IMR-90 (cell line): ENCODE measurements at places on chromosomes 4 and X.

- H3K4me1 ChIP-seq: no peaks in the 10 kb centered on the region
- no peaks in the 10 kb centered on the region for H3K27me3 ChIP-seq
- no peak for DNase-seq
- H3K36me3 ChIP-seq: no peaks in the 10 kb centered on the region
- no peak overlapping the region for H3K27ac ChIP-seq
- no peak overlapping the region for H3K4me3 ChIP-seq
Measured at GRCh38 chr4:79334341-79334740, 8.5 kb upstream of the NAA11 start.

DNA sequence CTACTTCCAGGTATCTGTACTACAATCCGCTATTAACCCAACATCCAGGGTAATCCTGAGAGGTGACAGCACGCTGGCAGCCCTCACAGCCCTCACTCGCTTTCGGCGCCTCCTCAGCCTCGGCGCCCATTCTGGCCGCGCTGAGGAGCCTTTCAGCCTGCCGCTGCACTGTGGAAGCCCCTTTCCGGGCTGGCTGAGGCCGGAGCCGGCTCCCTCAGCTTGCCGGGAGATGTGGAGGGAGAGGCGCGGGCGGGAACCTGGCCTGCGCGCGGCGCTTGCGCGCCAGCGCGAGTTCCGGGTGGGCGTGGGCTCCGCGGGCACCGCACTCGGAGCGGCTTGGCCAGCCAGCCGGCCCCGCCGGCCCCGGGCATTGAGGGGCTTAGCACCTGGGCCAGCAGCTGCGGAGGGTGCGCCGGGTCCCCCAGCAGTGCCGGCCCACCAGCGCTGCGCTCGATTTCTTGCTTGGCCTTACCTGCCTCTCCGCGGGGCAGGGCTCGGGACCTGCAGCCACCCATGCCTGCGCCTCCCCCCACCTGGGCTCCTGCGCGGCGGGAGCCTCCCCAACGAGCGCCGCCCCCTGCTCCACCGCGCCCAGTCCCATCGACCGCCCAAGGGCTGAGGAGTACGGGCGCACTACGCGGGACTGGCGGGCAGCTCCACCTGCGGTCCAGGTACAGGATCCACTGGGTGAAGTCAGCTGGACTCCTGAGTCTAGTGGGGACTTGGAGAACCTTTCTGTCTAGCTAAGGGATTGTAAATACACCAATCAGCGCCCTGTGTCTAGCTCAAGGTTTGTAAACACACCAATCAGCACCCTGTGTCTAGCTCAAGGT lies 87.3 kb downstream of the PRSS12 start:
- H3K36me3 ChIP-seq: no peaks in the 10 kb centered on the region
- no peaks in the 10 kb centered on the region for H3K4me1 ChIP-seq

DNA sequence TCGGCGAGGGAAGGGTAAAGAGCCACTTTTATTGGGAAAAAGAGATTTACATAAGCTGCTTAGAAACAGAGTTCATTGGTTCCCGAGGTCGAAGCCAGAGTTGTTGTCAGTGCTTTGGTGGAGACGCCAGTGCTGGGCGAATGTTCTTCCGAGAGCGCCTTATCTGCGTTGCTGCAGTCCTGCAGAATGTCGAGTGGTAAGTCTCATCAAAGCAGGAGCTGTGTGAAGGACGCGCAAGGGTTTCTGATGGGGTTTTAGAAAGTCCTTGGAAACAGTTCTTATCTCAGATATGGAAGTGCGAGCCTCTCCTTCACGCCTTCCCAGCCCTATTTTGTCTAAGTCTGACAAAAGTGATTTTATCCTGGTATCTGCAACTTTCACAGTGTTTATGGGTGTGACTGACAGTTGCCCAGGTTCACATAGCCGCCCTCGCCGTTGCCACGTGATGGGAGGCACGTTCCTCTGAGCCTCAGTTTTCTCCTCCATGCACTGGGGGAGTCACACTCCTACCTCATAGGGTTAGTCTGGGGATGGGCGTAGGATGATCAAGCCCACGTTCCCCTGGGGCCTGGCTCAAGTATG lies 47.3 kb upstream of the NSG1 start:
- no peaks in the 10 kb centered on the region for H3K36me3 ChIP-seq
- no peaks in the 10 kb centered on the region for H3K4me1 ChIP-seq
- peaks cover 35% of the 10 kb centered on the region for H3K27me3 ChIP-seq
- peak; percentile 13 for DNase-seq

GRCh38 chr4:142120921-142121320 lies 484.5 kb downstream of the IL15 start:
- no peak for DNase-seq
- no peaks in the 10 kb centered on the region; the same call in 1 of the 2 replicates for H3K4me1 ChIP-seq
- no peak overlapping the region for H3K4me3 ChIP-seq

DNA sequence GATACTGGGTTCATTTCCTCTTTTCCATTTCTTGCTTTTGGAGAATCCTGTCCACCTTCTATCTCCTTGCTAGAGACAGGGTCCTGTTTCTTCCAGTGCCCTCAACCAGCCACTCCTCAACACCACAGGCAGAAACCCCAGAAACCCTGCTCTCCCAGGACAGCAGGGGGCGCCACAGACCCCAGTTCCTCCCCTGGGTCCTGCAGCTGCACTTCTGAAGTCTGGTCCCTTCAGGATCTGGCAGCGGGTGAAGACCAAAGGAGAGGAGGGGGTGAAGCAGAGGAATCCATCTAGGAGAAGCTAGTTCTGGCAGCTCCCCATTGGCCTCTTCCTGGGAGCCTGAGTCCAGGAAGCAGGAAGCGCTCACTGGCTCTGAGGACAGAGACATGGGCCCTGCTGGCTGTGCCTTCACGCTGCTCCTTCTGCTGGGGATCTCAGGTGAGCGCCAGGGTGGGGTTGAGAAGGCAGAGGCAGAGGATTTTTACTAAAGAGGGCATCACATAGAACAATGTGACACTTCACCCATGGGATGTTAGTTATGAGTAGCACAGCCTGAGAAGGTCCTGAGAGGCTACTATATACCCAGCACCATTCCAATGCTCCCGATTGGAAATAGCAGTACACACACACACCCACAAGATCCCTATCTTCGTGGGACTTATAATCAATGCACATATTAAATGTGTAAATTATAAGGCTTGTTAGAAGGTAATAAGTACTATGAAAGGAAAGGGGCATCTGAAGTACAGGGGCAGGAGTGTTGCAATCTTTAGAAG lies at the start of gene PRSS48:
Gene PRSS48, plus strand, starts transcription at position 375 of the 776 bp plus-strand sequence. Its CDS starts 12 bp downstream, at position 387.
- peak; percentile 32 for DNase-seq
- 0 out of 2 replicates have a peak, but pooled peaks cover 1% of the 10 kb centered on the region for H3K4me1 ChIP-seq
- no peak within 1 kb of the TSS for H3K27ac ChIP-seq
- H3K27me3 ChIP-seq: no peaks in the 10 kb centered on the region
- no peak within 1 kb of the TSS for H3K4me3 ChIP-seq
- no peaks in the 10 kb centered on the region for H3K36me3 ChIP-seq

DNA sequence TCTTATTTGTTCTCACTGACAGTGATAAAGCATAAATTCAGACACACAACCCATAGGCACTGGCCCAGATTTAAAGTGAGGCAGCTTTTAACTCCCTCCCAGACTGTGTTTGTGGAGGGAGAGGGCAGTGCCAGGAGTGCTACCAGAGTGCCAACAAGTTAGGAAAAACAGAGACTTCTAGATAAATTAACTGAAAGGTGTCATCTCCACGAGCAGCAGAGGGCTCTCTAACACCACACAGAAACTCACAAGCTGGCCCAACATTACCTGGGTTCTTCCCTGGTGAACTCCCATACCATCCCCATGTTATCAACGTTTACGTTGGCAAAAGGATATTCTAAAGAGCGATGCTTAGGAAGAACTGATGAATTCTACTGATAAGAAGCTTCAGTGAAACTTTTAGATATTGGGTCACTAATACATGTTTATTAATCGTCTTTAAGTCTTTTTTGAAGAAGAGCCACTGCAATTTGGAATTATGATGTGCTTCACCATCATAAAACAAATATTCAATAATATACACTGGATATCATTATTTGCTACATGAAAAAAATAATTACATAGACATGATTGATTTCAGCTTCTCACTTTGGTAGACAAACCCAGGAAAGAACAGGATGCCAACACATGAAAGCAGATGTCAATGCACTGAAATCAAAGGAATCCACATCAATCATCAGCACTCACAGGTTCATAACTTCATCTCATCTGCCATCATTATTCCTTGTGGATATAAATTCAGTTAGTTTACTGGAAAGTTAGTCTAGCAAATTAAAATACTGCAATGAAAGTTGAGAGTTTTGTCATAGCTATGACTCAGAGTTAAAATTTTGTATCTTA lies 121.2 kb upstream of the NAP1L5 start:
- H3K27ac ChIP-seq: no peak overlapping the region
- peaks cover 2% of the 10 kb centered on the region for H3K4me1 ChIP-seq
- no peak overlapping the region for H3K4me3 ChIP-seq
- peak; percentile 59 for DNase-seq
- no peaks in the 10 kb centered on the region for H3K36me3 ChIP-seq

DNA sequence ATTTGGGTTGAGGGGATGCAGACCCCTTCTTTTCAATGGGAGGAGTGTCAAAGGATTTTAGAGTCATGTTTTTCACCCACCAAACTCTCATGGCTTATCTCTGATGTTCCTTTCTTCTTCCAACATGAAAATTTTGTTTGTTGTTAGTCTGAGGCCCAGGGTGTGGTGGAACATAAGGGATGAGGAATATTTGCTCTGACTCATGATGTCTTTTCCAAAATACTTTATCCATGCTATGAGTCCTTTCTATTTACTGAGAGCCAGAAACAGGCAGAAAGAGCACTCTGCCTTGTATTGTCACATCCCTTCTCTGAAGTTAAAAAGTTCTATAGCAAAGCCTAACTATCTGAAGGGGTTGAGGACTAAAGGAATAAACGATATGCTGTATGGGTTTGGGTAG lies 61.6 kb upstream of the GYPA start:
- H3K27me3 ChIP-seq: no peaks in the 10 kb centered on the region
- DNase-seq: no peak
- no peaks in the 10 kb centered on the region for H3K36me3 ChIP-seq
- no peaks in the 10 kb centered on the region for H3K4me1 ChIP-seq

DNA sequence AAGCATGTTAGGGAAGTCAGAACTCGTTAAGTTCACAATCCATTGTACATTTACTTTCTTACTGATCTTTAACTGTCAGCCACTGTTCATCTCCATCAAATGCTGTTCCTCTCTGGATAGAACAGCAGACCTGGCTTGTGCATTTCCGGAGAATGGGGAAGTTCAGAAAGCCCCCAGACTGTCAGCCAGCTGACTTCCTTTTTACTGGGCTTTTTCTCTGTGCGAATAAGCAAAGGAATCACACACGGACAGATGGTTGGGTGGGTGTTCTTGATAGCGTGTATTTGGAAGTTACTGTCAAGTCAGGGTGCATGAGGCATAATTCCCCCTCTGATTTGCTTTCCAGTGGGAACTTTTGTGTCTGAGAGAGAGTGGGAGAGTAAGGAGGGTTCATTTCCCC lies 56.8 kb downstream of the TSPAN7 start:
- no peaks in the 10 kb centered on the region for H3K4me1 ChIP-seq
- peaks cover 10% of the 10 kb centered on the region for H3K27me3 ChIP-seq
- no peaks in the 10 kb centered on the region for H3K36me3 ChIP-seq
- H3K4me3 ChIP-seq: no peak overlapping the region
- DNase-seq: no peak
- no peak overlapping the region for H3K27ac ChIP-seq

GRCh38 chr4:7722766-7723387 lies 216.8 kb downstream of the AFAP1 start:
- no peak overlapping the region for H3K4me3 ChIP-seq
- peaks cover 19% of the 10 kb centered on the region for H3K27me3 ChIP-seq
- no peak for DNase-seq

GRCh38 chrX:148047200-148047599 lies 66.1 kb downstream of the FMR1NB start:
- H3K27me3 ChIP-seq: no peaks in the 10 kb centered on the region
- H3K4me3 ChIP-seq: no peak overlapping the region
- H3K27ac ChIP-seq: no peak overlapping the region
- no peaks in the 10 kb centered on the region for H3K36me3 ChIP-seq
- H3K4me1 ChIP-seq: no peaks in the 10 kb centered on the region

DNA sequence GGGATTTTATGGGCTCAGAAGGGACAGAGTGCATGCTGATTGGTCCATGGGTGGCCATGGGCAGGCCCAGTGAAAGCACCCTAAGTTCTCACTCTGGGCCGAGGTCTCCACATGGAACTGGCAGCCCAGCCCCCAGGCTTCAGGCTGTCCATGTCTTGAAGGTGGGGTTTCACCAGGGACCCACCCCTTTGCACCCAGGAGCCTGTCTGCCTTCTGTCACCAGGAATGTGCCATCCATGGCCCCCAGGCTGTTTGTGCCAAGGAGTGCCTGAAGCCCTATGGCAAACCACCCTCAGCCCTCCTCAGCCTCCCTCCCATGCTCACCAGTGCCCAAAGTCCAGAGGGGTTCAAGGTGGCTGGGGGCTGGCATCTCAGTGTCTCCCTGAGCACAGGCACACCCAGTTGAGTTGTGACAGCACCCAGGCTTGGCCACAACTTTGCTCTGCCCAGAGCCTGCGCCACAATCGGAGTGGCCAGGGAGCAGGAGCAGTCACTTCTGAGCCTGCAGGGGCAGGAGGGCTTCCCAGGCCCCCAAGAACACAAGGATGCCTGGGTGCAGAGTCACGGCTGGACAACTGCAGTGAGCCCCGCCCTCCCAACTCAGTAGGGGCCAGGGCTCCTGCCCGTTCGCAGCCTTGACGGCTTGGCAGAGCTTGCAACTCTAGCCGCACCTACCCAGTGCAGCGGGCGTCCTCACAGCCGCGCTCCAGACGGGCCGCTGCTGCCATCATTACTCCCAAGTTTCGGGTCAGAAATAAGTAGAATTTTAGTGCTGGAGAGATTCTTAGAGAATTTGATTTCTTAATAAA lies 185.3 kb upstream of the NUDT6 start:
- H3K27me3 ChIP-seq: no peaks in the 10 kb centered on the region
- no peak for DNase-seq
- no peaks in the 10 kb centered on the region for H3K36me3 ChIP-seq
- H3K4me3 ChIP-seq: no peak overlapping the region
- H3K27ac ChIP-seq: no peak overlapping the region
- no peaks in the 10 kb centered on the region for H3K4me1 ChIP-seq

- H3K36me3 ChIP-seq: no peaks in the 10 kb centered on the region
- H3K4me1 ChIP-seq: no peaks in the 10 kb centered on the region
- H3K4me3 ChIP-seq: no peak overlapping the region
- H3K27me3 ChIP-seq: no peaks in the 10 kb centered on the region
- DNase-seq: no peak
Measured at GRCh38 chrX:128739539-128739938, 687.3 kb upstream of the ACTRT1 start.

GRCh38 chr4:140969296-140969695 lies 164.0 kb downstream of the RNF150 start:
- H3K27me3 ChIP-seq: no peaks in the 10 kb centered on the region
- no peak overlapping the region for H3K27ac ChIP-seq
- no peak overlapping the region for H3K4me3 ChIP-seq
- no peaks in the 10 kb centered on the region for H3K36me3 ChIP-seq
- DNase-seq: no peak

DNA sequence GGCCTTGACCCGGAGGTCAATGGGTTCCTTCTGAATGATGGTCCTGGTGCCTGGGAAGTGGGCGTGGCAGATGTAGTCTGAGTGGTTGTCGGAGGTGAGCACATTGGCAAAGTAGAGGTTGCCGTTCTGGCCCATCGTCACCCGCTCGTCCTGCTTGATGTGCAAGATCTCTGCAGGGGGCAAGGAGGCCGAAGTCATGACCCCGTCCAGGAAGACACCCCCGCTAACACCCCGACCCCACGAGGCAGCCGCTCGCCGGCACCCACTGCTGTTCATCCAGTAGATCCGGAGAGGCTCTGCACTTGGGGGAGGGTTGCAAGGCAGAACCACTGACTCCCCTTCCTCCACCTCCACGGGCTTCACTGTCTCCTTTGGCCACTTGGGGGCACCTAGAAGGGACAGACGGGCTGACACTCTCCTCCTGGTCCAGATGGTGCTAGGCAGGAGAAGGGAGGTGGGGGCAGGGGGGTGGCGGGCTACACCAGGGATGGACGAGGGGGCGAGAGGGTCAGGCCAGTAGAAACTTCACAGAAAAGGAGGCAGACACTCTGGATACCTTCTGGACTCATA lies 15.1 kb downstream of the L1CAM start:
- H3K4me1 ChIP-seq: no peaks in the 10 kb centered on the region
- H3K27ac ChIP-seq: no peak overlapping the region
- H3K36me3 ChIP-seq: no peaks in the 10 kb centered on the region
- no peak for DNase-seq
- no peak overlapping the region for H3K4me3 ChIP-seq
- H3K27me3 ChIP-seq: peaks cover 18% of the 10 kb centered on the region
